Ascending aorta (tissue), 2 donors: ENCODE measurements at places on chromosomes 16 and 17. TPM values are rescaled to one million over a fixed set of nuclear protein-coding genes. Genes with fewer than 3 reads are reported as not detected.

Gene LRRC37A
- not detected for total RNA-seq

DNA sequence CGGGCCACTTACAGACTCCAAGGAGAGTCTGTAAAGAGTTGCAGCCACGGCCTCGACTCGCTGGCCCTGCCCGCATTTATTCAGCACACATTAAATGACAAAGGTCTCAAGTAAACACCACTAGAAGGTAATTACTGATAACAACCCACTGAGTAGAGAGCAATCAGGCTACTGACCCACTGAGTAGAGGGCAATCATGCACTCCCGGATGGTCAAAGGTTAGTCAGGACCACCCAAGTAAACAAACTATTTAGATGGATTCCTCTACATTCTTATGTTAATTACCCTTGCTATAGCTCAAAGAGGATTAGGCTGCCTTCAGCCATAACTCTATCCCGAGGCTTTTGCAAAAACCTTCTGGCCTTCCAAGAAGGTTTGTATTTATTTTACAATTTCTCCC is 30.7 kb upstream of the ZNF267 start:
- no peaks in the 10 kb centered on the region for H3K4me1 ChIP-seq
- H3K4me3 ChIP-seq: no peak overlapping the region
- H3K27me3 ChIP-seq: no peaks in the 10 kb centered on the region

Gene KRTAP16-1
- total RNA-seq: not detected

Gene MT1H
- total RNA-seq: not detected

DNA sequence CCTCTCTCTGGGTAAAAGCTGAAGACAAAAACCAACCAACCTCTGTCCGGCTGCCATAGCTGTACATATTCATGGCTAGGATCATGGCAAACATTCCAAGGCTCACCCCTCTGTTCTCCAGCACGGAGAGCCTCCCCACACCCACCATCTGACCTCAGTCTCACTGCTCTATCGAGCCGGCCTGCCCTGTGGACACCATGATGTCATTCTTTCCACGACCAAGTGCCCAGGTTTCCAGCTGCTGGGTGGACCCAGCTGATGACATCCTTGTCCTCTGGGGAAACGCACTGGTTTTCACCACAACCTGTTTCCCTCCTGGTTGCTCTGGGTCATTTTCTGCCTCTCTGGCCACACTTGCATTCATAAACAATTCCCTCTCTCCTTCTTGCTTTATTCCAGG is 67.7 kb downstream of the NDEL1 start:
- peaks cover 96% of the 10 kb centered on the region for H3K36me3 ChIP-seq
- H3K27me3 ChIP-seq: no peaks in the 10 kb centered on the region
- peaks cover 12% of the 10 kb centered on the region for H3K4me1 ChIP-seq
- peak; percentile 84 for DNase-seq
- peak overlapping the region; percentile 69 for H3K27ac ChIP-seq

Gene SLC38A8
- total RNA-seq: not detected

DNA sequence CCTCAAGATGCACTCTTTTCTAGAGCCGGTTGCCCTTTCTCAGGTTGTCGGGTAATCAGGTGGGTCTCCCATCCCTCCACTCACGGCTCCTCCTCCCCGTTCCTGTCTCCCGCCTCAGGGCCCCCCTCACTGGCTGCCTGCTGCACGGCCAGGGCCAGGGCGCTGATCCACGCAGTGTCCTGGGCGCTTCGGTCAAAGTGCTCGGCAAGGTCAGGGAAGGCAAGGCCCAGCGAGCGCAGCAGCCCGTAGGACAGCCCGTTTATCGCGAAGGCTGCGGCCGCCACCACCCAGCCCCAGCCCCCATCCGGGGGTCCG is 753 bp downstream of the SLC16A11 start:
- H3K27ac ChIP-seq: no peak overlapping the region
- no peaks in the 10 kb centered on the region for H3K36me3 ChIP-seq
- no peak for DNase-seq
- H3K27me3 ChIP-seq: peaks cover 7% of the 10 kb centered on the region
- H3K4me1 ChIP-seq: peaks cover 12% of the 10 kb centered on the region

DNA sequence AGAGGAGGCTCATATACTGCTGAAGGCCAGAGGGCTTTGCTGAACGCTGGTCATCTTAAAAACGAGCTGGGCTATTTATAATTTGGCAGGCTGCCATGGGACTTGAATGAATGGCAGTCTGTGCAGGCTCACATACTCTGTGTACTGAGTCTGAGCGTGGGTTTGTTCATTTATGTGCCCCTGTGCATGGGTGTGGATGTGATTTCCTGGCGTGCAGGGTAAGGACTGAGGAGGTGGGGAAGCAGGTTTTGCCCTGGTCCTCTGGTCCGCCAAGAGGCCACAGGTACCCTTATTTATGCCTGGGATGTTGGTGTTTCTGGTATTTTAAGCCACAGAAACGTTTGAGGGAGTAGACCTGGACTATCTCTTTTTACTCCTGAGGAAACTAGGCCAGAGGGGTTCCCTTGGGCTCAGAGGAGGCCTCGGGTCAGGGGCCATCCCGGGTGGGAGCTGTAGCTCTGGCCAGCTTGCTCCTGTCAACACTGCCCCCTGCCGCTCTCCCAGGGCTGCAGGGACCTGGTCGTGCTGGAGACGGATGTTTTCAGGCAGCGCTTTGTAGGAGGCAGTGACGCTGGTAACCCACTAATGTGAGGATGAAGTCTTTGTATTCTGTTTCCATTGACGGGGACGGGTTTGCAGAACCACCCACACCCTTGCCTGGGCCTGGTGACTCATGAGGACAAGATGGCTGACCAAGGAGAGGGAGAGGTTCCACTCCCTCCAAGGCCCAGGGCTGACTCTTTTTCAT is 184.4 kb downstream of the MSI2 start:
- no peaks in the 10 kb centered on the region for H3K27me3 ChIP-seq
- no peak overlapping the region for H3K4me3 ChIP-seq
- H3K4me1 ChIP-seq: peaks cover 40% of the 10 kb centered on the region
- no peaks in the 10 kb centered on the region for H3K36me3 ChIP-seq
- peak; percentile 80 for DNase-seq

DNA sequence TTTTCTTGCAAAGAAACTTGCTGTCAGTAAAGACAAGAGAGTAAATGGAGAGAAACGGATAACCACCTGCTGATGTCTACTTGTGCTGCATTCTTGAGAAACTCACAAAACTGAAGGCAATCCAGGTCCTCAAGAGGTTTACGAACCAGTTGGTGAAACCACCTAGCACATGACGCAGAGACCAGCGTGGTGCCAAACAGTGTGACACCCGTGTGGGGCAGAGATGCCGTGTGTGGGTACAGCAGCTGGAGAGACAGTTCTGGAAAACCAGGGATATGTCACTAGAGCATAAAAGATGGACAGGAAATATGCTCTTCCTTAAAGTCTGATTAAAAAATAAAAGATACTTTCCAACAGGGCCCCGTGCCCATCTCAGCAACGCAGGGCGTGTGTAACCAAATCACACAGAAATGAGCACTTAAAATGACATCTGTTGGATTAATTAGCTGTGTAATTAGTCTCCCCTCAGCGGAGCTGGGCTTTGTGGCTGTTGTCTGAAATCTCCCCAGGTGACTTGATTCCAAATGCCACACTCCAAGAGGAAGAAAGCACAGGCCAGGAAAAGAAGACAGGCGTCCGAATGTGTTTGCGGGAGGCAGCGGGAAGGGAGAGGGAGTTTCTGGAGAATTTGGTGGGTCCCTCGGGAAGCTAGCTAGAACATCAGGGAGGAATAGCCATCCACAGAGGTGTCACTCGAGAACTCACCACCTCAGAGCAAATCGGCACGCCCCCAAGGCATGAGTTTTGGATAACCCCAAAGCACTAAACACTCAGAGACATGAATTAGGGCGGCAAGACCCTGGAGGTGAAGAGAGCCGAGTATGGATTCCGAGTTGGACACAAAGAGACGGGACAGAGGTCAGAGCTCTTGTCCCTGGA is 109.8 kb downstream of the ZFHX3 start:
- H3K27me3 ChIP-seq: no peaks in the 10 kb centered on the region
- H3K36me3 ChIP-seq: no peaks in the 10 kb centered on the region
- no peak overlapping the region for H3K4me3 ChIP-seq
- DNase-seq: no peak

GRCh38 chr16:10847176-10847575 is 28.6 kb upstream of the TVP23A start:
- DNase-seq: no peak
- no peaks in the 10 kb centered on the region for H3K27me3 ChIP-seq
- no peak overlapping the region for H3K4me3 ChIP-seq
- H3K4me1 ChIP-seq: no peaks in the 10 kb centered on the region

- no peak for DNase-seq
- no peak overlapping the region for H3K27ac ChIP-seq
- no peaks in the 10 kb centered on the region for H3K36me3 ChIP-seq
- H3K27me3 ChIP-seq: no peaks in the 10 kb centered on the region
These were observed 55.9 kb downstream of the IRX6 start for GRCh38 chr16:55379876-55380390.

- H3K4me3 ChIP-seq: no peak overlapping the region
- H3K27me3 ChIP-seq: no peaks in the 10 kb centered on the region
- H3K27ac ChIP-seq: no peak overlapping the region
- H3K4me1 ChIP-seq: no peaks in the 10 kb centered on the region
These were observed 81.2 kb upstream of the CACNG3 start for GRCh38 chr16:24174957-24175356.

GRCh38 chr17:36937959-36938565 is 787 bp downstream of the LHX1 start:
- peaks cover 3% of the 10 kb centered on the region for H3K4me1 ChIP-seq
- peak overlapping the region; percentile 25 for H3K4me3 ChIP-seq
- H3K36me3 ChIP-seq: no peaks in the 10 kb centered on the region
- DNase-seq: peak; percentile 61
- H3K27ac ChIP-seq: no peak overlapping the region

Gene MRPL28
- total RNA-seq: 47.8 TPM

GRCh38 chr16:57801098-57801808 is 1.0 kb downstream of the KIFC3 start:
- no peak for DNase-seq
- no peaks in the 10 kb centered on the region for H3K27me3 ChIP-seq
- H3K36me3 ChIP-seq: peaks cover 15% of the 10 kb centered on the region
- H3K4me1 ChIP-seq: peaks cover 28% of the 10 kb centered on the region
- peak overlapping the region; percentile 81 for H3K27ac ChIP-seq

GRCh38 chr17:12041312-12041711 is 20.6 kb downstream of the MAP2K4 start:
- no peaks in the 10 kb centered on the region for H3K4me1 ChIP-seq
- H3K4me3 ChIP-seq: no peak overlapping the region
- no peaks in the 10 kb centered on the region for H3K36me3 ChIP-seq
- no peaks in the 10 kb centered on the region for H3K27me3 ChIP-seq
- DNase-seq: no peak

Gene PPY
- not detected for total RNA-seq

- H3K4me1 ChIP-seq: peaks cover 8% of the 10 kb centered on the region
- H3K36me3 ChIP-seq: no peaks in the 10 kb centered on the region
- no peak overlapping the region for H3K27ac ChIP-seq
- no peak for DNase-seq
These were observed 317.2 kb upstream of the KCNJ16 start for GRCh38 chr17:69757688-69758430.

- peak overlapping the region; percentile 48 for H3K27ac ChIP-seq
- no peak overlapping the region for H3K4me3 ChIP-seq
- H3K27me3 ChIP-seq: no peaks in the 10 kb centered on the region
- peaks cover 18% of the 10 kb centered on the region for H3K4me1 ChIP-seq
- no peaks in the 10 kb centered on the region for H3K36me3 ChIP-seq
These were observed 9.3 kb downstream of the CHD9NB start for GRCh38 chr16:53043428-53043831.

Gene CHRNE
- total RNA-seq: not detected

DNA sequence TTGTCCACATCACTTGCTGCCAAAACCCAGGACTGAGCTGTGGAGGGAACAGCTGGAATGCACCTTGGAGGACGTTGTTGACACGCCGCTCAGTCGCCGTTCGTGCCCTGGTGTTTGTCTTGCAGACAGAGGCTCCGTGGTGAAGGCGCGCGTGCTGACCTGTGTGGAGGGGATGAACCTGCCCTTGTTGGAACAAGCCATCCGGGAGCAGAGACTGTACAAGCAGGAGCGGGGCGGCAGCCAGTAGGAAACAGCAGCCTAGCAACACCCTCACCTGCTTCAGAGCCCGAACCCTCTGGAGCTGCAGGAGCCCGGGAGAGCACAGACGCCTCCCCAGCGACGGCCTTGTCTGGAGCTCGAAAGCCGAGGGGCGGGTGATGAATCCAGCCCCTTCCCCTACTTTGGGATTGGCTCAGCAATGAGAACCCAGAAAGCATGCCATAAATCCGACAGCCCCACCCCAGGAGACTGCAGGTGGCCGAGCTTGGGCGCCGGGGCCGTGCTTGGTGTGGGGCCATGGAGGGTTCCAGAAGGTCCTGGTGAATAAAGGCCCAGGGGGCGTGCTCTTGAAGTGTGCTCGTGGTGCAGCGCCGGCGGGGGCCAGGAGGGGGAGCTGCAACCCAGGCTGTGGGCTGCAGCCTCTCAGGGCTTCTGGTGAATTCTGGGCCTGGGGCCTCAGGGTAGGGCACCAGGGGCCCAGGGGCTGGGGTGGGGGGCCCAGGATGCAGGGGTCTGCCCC is 470 bp upstream of the CDK3 start:
- no peak for DNase-seq
- no peaks in the 10 kb centered on the region for H3K27me3 ChIP-seq
- H3K36me3 ChIP-seq: no peaks in the 10 kb centered on the region
- no peaks in the 10 kb centered on the region for H3K4me1 ChIP-seq
- H3K4me3 ChIP-seq: no peak overlapping the region

GRCh38 chr16:14364386-14365199 is 265.5 kb downstream of the PARN start:
- no peak overlapping the region for H3K27ac ChIP-seq
- DNase-seq: no peak
- H3K4me1 ChIP-seq: peaks cover 3% of the 10 kb centered on the region
- H3K27me3 ChIP-seq: no peaks in the 10 kb centered on the region

Gene ZNF19
- not detected for total RNA-seq

- no peaks in the 10 kb centered on the region for H3K36me3 ChIP-seq
- H3K4me1 ChIP-seq: no peaks in the 10 kb centered on the region
- no peak overlapping the region for H3K27ac ChIP-seq
- no peak overlapping the region for H3K4me3 ChIP-seq
- no peak for DNase-seq
These were observed 80.4 kb upstream of the IRX3 start for GRCh38 chr16:54366943-54367342.

- H3K4me3 ChIP-seq: no peak overlapping the region
- no peaks in the 10 kb centered on the region for H3K36me3 ChIP-seq
- H3K27ac ChIP-seq: no peak overlapping the region
- no peaks in the 10 kb centered on the region for H3K27me3 ChIP-seq
- H3K4me1 ChIP-seq: no peaks in the 10 kb centered on the region
These were observed 118.4 kb upstream of the CDC42EP4 start for GRCh38 chr17:73430165-73430680.
